ENCODE measurements at places on chromosomes 2 and 18. TPM values are rescaled to one million over a fixed set of nuclear protein-coding genes. Genes with fewer than 3 reads are reported as not detected.

TRAK2 gene
- 25.8 TPM for total RNA-seq

PIEZO2 gene
- 5.9 TPM for total RNA-seq

REG1A gene
- not detected for total RNA-seq

LONRF2 gene
- 9.6 TPM for total RNA-seq

DNA sequence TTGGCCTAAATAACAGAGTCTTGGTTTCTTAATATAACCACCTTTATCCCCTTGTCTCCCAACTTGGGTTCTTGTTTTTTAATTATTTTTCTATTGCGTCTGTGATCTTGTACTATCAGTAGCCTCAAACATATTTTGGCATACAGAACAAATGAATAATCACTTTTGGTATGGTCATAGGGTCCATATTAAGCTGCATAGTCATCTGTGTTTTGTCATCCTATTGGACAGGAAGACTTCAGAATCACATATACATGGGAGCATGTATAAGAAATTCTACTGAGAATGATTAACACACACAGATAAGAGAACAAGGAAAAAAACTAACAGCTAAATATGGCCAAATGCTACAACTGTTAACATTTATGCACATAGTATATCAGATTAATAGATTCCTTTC lies 126.0 kb downstream of the MEP1B start:
- no peak for DNase-seq
- H3K27me3 ChIP-seq = no peaks in the 10 kb centered on the region
- peaks cover 14% of the 10 kb centered on the region for H3K4me1 ChIP-seq
- H3K27ac ChIP-seq = no peak overlapping the region
- H3K36me3 ChIP-seq = no peaks in the 10 kb centered on the region
- H3K4me3 ChIP-seq = no peak overlapping the region

GRCh38 chr18:57141208-57142129 lies 5.4 kb upstream of the BOD1L2 start:
- H3K4me1 ChIP-seq = no peaks in the 10 kb centered on the region
- H3K27ac ChIP-seq = no peak overlapping the region
- no peak for DNase-seq
- no peaks in the 10 kb centered on the region for H3K36me3 ChIP-seq
- H3K4me3 ChIP-seq = no peak overlapping the region

DNA sequence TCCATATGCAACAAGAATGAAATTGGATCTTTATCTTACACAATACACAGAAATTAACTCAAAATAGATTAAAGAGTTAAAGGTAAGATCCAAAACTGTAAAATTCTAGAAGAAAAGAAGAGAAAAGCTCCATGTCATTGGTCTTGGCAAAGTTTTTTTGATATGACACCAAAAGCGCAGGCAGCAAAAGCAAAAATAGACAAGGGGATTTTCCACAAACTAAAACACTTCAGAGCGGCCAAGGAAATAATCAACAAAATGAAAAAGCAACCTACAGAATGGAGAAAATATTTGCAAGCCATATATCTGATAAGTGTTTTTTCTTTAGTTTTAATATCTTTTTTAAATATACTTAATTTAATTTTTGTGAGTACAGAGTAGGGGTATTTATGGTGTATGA lies 112.8 kb upstream of the CAB39 start:
- no peaks in the 10 kb centered on the region for H3K36me3 ChIP-seq
- no peak for DNase-seq
- H3K4me3 ChIP-seq = no peak overlapping the region
- H3K27me3 ChIP-seq = no peaks in the 10 kb centered on the region

DNA sequence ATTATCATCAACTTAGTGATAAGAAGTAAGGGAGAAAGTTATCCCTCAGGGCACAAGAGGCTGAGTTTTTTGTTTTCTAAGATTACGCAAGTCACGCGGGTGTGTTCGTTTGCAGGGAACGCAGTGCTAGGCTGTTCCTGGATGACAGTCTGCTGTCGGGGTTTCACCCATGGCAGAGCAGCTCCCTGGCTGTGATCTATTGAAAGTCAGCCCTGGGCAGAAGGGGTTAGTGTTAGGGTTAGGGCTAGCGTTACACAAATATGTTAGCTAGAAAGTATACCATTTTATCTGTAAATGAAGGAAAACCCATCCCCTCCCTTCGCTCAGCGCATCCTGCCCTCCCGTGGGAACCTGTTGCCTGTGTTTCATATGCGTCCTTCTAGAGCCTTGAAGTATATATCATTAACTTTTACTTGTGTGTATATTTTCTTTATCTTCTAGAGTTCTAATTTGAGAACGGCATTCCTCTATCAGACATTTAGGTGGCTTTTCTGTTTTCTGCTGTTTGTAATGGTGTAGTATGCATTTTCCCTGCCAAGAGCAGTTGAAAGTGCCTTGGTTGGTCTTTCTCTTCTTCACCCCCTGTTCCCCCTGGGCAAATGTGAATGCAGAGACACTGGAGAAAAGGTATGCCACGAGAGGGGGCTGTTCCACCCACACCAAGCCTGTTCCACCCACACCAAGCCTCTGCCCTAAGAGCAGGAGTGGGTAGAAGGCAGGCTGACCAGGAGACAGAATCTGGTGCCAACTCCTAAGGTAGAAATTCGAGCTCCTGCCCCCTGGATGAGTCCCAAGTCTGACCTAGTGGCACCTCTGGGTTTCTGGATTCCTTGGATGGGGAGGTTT lies 47.0 kb downstream of the ARMC9 start:
- no peak overlapping the region for H3K4me3 ChIP-seq
- no peak overlapping the region for H3K27ac ChIP-seq
- no peak for DNase-seq
- H3K36me3 ChIP-seq = no peaks in the 10 kb centered on the region
- H3K27me3 ChIP-seq = no peaks in the 10 kb centered on the region

GRCh38 chr2:96625571-96626552 lies 12.2 kb downstream of the KANSL3 start:
- DNase-seq = no peak
- peak overlapping the region; percentile 10 for H3K27ac ChIP-seq
- H3K4me1 ChIP-seq = peaks cover 36% of the 10 kb centered on the region

- DNase-seq = no peak
- peaks cover 42% of the 10 kb centered on the region for H3K4me1 ChIP-seq
- H3K27ac ChIP-seq = peak overlapping the region; percentile 53
These were observed 104.3 kb downstream of the COLEC12 start for GRCh38 chr18:396251-396555.

DNA sequence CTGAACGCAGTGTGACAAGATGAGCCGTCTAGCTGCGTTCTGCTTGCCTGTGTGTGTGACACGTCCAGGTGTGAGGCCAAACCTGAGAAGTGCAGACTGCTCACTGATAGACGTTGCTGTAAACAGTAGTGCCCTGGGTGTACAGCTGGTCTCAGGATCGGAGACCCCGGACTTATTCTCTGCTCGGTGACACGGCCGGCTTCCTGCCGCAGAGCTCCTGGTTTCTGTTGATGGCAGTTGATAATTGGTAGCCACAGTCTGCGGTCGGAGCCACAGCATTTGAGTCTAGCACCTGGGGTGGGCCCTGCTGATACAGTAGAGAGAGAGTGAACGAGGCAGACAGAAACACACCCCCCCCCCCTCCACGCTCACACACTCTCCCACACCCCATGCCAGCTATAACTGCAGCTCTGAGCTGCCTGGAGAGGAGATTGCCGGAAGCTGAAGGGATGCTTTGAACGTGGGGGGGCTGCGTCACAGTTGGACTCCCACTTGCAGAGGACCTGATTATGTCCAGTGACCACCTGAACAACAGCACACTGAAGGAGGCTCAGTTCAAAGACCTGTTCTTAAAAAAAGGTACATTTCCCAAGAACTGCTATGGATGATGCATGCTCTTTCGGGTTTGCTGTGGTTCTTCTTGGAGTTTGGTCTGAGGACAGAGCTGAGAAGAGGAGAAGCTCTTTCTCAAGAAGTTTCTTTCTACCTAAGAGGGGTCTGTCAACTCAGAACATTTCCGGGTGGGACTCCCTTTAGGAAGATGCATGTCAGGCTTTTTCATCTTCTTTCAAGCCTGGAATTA lies 114.0 kb downstream of the FAM210A start:
- peak overlapping the region; percentile 40 for H3K4me3 ChIP-seq
- no peak overlapping the region for H3K27ac ChIP-seq
- no peaks in the 10 kb centered on the region for H3K36me3 ChIP-seq
- no peaks in the 10 kb centered on the region for H3K27me3 ChIP-seq

DNA sequence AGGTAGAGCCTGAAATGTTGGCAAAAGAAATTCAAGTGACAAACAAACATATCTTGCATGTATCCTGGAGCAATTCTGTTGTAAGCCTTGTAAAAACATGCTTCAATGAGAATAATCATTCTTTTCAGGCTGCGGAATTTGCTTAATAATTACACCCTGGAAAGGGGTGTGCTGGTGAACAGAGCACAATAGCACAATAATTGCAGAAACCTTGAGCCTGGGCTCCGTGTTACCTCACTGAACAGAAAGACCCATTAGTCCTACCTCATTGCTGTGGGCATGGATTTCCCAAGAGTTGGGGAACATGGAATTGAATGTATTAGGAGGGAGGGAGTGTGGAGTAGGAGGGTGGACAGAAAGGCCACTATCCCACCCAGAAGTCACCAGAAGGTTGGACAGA lies 168.0 kb upstream of the ALKAL2 start:
- no peak overlapping the region for H3K4me3 ChIP-seq
- no peaks in the 10 kb centered on the region for H3K4me1 ChIP-seq
- DNase-seq = no peak
- H3K27ac ChIP-seq = no peak overlapping the region
- no peaks in the 10 kb centered on the region for H3K36me3 ChIP-seq
- H3K27me3 ChIP-seq = no peaks in the 10 kb centered on the region

- H3K36me3 ChIP-seq = no peaks in the 10 kb centered on the region
- H3K4me1 ChIP-seq = peaks cover 66% of the 10 kb centered on the region
- peak overlapping the region; percentile 70 for H3K27ac ChIP-seq
- DNase-seq = no peak
These were observed 18.2 kb downstream of the NRP2 start for GRCh38 chr2:205700331-205701132.

DNA sequence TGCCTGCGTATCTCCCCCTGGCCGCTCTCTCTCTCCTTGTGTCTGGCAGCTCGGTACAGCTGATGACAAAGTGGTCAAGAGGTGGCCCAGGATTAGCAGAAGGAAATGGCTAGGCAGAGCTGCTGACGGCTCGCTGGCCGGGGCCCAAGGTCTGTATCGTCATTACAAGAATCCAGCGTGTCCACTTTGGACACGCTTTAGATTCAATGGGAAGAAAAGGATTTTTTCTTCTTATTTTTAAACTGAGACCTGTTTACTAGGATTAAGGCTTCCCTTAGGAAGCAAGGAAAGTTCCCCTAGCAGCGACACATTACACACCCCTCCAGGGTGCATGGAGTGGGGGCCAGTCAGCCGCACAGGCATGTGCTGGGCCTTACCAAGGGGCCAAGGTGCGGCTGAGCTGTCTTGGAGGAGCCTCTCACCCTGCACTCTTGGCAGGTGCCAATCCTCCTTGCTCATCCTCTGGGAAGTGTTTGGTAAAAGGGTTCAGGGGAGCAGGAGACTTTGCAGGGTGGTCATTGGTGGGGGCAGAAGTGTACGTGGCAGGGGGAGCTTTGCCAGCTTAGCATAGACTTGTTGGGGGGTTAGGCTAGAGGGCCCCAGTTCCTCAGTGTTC lies 76.8 kb downstream of the POLR1A start:
- H3K4me1 ChIP-seq = peaks cover 7% of the 10 kb centered on the region
- H3K4me3 ChIP-seq = no peak overlapping the region
- DNase-seq = no peak
- H3K27ac ChIP-seq = no peak overlapping the region
- no peaks in the 10 kb centered on the region for H3K27me3 ChIP-seq

All from vagina (tissue), 2 donors.